Activated B cell treated with CpG ODN at 0.5 μM for 24 hours (primary cell): ENCODE measurements at places on chromosomes 13 and 19.

- no peak for DNase-seq
Observed at GRCh38 chr13:55069746-55070145, 2041.1 kb downstream of the OLFM4 start.

GRCh38 chr19:44636439-44637389, 7.0 kb upstream of the PVR start:
- no peak for DNase-seq

GRCh38 chr13:50236898-50237318, 221.7 kb downstream of the KCNRG start:
- no peak for DNase-seq

- DNase-seq, result no peak
Observed at GRCh38 chr19:51002089-51002532, 707 bp upstream of the KLK8 start.

GRCh38 chr19:35066691-35067563, 25.4 kb downstream of the HPN start:
- peak; percentile 88 for DNase-seq

- DNase-seq, result no peak
Observed at GRCh38 chr13:50374517-50374916, 359.3 kb downstream of the KCNRG start.

DNA sequence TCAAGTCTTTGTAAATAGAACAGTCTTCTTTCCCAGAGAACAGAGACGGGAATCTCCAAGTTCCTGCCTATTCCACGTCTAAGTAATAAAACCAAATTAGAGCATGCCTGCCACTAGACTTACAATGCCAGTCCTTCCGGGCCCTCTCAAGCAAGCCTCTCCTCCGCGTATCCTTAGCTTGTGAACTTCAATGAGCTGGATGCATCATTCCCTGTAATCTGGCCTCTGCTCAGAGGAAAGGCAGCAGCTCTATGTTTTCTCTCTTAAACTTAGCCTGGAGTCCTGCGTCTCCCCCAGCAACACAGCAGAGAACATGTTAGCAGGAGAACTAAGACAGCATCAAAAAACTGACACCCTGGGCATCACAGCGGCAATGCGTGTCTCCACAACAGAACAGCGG, 8.2 kb downstream of the NALCN start:
- DNase-seq, result no peak

DNA sequence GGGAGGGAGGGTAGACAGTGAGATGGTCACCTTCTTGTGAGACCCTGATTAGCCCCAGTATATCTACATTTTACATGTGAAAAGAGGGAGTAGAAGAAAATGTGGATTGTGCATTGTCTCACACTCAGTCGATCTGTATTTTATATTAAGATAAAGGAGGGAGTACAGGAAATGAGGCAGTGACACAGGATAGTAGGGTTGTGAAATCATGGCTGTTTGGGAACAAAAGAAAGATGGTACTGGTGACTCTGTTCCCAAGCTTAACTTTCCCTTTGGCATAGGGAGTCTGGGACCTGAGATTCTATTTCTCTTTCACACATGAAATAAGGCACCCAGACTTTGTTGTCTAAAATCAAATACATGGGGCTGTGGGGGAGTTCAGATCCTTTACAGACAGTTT, 194.7 kb downstream of the ABCC4 start:
- DNase-seq, result no peak

DNA sequence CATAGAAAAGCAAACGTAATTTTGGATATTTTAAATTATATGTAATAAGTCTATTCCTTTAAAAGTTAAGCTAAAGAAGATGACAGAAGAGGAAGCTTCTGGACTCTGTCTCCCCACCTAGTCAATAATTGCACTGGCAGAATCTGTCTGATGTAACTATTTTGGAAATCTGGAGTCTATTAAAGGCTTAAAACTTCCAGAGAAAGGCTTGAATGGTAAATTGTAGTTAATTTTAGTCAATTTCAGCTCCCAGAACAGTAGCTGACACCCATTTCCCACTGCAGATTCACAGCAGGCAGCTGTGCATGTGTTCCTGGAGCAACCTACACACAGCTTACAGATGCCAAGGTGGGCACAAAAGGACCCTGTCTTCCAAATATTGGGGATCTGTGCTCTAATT, 304.1 kb downstream of the PCDH20 start:
- DNase-seq, result no peak

GRCh38 chr19:2230033-2230531, 6.0 kb downstream of the PLEKHJ1 start:
- DNase-seq, result no peak

DNA sequence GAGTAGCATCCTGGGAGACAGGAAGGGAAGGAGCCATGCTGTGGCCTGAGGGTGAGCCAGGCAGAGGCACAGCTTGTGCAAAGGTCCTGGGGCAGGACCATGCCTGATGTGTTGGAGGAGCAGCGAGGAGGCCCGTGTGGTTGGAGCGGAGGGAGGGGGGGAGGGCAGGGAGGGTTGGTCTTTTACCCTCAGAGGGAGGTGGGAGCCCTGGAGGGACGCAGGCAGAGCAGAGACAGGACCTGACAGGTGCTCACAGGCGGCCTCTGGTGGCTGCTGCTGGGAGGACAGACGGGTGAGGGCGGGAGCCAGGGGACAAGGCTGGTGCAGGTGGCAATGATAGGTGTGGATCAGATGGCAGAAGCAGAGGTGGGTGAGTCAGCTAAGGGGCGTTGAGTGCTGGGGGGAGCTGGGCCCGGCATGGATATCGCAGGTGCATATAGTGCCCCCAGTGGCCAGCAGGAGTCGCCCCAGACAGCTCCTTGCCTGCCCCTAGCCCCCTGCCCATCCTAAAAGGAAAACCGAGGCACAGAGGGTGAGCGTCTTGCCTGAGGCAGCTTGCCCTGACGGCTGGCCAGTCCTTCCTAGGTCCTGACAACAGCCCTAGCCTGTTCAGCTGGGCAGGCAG, 9.8 kb upstream of the GNA15 start:
- DNase-seq, result peak; percentile 61

DNA sequence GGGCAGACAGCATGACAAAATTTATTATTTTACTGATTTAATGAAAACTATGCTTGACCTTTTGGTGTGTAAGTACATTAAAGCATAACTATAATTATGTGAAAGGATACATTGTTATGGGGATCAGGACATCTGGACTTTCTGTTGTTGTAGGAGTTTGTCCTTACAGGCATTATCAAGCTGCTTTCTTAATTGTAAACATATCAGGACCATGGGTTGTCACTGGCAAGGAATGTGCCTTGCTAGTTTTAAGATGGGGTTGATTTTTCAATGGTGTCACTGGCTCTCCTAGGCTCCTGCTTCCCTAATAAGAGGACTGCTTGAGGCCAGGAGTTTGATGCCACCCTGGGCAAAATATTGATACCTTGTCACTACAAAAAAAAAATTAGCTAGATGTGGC, 32.6 kb downstream of the KBTBD6 start:
- DNase-seq, result no peak

- DNase-seq, result no peak
Observed at GRCh38 chr19:46131485-46132143, 7.1 kb upstream of the IGFL3 start.

- DNase-seq, result no peak
Observed at GRCh38 chr13:40453351-40454021, 213.0 kb downstream of the FOXO1 start.

GRCh38 chr13:38685974-38686576, 802 bp upstream of the FREM2 start:
- DNase-seq, result no peak

GRCh38 chr13:70523622-70524021, 415.4 kb upstream of the KLHL1 start:
- DNase-seq, result no peak
